ENCODE measurements at places on chromosomes 6 and 20.

DNA sequence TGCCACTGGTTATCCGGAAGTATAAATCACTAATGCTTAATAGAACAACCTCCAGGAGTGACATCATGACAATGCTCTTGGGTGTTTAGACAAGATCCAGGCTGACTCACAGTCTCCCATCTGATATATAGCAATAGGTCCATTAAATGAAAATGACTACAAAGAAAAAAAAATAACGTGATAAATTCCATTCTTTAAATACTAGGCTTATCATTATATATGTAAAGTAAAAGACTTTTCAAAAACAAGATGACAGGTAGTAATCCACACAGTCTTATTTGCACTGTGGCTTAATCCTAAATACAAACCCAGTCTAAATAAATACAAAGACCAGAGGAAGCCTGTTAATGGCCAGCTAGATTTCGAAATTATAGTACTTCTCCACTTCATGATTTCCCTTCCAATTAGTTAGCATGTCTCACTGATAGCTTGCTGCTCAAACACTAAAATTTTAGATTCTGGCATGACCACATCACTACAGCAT is 149.1 kb upstream of the BEND3 start:
- no peak for DNase-seq

DNA sequence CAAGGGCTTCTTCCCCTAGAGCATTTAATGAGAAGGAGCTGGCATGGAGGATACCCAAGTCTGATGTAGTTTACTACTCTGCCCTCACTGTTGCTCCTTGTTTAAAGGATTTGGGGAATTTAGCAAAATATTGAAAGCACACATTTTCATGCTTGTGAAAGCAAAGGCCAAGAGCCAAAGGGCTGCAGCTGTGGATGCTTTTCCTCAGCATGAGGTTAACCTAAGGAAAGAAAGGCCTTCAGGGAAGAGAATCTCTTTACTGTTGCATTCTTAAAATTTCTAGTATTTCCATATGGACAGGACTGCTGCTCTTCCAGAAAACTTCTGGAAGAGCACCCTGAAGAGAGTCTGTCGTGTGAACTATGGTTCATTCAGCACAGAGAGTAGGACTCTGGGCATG is 45.9 kb upstream of the SASH1 start:
- DNase-seq: no peak

- DNase-seq: no peak
Measured at GRCh38 chr6:13604546-13605416, 10.4 kb upstream of the NOL7 start.

DNA sequence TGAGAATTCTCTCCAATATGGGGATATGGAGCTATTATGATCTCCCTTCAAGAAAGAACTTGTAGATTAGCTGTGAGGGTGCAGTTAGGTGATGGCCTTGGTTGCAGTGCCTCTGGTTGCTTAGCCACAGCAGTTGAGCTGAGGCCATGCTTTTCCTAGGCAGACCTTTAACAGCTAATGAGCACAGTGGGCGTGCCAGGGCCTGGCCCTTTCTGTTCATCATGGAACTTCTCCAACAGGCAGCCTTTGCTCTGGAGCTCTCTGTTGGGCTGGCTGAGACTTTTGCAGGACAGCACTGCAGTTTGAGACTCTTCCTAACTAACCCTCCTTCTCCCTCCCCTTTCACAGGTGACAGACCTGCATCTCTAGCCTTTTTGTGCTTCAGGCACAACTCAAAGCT is 39.7 kb upstream of the TMEM170B start:
- no peak for DNase-seq

- DNase-seq: no peak
Measured at GRCh38 chr6:144189351-144189750, 39.0 kb downstream of the STX11 start.

DNA sequence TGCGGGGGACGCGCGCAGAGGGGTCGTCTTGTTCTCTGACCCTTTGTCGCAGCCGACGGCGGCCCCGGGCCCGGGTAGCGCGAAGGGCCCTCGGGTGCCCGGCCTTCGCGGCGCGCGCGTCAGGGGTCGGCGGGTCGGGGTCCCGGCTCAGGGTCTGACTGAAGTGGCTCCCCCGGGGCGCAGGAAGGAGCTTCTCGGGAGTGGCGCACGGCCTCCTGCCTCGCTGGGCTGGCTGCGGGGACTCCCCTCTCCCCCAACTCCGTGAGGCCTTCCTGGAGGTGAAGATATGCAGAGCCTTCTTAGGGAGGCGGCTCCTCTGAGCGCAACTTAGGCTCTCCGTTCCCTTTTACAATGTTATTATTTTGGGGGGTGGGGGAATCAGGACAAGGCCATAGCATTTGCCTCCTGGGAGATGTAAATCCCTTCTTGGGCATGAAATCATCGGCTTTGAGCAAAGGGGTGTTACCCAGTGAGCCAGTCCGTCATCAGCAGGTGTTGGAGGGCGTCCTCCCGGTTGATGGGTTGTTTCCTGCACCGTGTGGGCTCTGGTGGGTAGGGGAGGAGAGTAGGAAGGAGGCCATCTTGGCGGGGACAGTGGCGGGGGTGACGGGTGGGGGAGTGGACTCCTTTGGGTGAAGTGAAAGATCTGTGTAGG is 523 bp downstream of the CDS2 start:
- peak; percentile 19 for DNase-seq

GRCh38 chr20:50686821-50687220 is 4.5 kb downstream of the RIPOR3 start:
- DNase-seq: no peak

DNA sequence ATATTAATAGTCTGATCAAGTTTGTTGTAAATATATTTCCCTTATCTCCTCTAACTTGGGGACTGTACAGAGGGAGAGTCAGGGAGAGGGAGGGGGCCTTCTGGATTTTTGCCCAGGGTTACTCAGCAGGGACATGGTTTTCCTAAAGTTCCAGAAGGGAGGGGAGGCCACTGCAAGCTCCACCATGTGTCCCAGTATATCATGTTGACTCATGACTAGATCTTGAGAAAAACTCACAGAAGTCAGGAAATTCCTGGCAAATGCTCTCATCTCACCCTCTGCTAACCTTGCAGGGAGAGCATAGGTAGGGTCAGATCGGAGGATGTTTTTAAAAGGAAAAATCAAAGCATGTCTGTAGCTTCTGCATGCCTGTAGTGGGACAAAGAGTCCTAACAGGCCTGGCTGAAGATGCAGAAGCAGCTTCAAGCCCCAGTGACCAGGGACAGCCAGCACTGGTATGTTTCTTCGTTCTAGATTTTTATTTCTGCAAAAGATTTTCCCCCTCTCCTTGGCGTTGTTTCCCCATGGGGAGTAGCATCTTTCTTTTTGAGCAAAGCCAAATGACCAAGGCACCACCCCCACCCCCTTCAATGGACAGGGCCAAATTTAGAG is 272.9 kb upstream of the SUPT3H start:
- DNase-seq: no peak

GRCh38 chr6:10736731-10737130 is 10.9 kb upstream of the TMEM14B start:
- DNase-seq: no peak

DNA sequence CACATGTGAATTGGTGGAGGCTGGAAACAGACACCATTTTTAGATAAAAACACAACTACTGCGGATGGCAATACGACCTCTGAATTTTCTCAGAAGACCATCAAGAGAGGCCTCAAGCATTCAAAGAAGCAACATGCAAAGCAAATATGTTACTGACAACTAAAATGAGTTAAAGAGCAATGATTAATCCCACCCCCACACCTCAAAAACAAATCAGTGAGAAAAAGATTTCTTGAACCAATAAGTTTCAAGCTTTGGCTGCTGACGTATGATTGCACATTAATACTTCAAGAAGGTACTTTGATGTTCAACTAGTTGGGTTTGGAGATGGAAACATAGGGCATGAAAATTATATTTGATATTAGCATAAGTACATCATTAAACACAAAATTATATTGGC is 982 bp downstream of the MMUT start:
- no peak for DNase-seq

GRCh38 chr6:160391419-160392116 is 43.4 kb downstream of the SLC22A3 start:
- DNase-seq: no peak

DNA sequence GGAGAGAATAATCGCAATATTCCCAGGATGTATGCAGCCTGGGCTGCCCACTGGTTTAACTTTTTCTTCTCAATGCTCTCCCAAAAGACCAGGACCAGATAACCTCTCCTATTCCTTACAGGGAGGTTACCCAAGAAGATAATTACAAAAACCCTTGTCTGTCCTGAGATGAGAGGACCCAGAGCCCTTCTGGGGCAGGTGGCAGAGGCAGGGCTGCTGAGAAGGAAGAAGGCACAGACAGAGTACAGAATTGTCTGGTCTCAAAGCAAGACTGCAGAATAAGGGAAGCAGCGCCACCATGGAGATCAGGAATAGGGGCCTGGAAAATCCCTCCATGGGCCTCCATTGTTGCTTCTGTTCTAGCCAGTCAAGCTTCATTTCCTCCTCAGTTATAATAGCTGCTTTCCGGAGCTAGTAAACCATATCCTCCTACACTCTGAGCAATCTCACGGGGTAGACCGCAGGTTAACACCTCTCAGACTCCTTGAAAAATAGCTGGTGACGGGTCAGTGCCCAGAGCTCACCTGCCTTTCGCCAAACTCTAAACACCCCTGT is 463 bp upstream of the HLA-DMB start:
- no peak for DNase-seq

GRCh38 chr20:23356203-23356602 is 5.6 kb downstream of the NXT1 start:
- no peak for DNase-seq

GRCh38 chr6:30960907-30961673 is 20.3 kb downstream of the MUCL3 start:
- DNase-seq: no peak

GRCh38 chr20:14778875-14779274 is 441.5 kb upstream of the FLRT3 start:
- DNase-seq: no peak

- no peak for DNase-seq
Measured at GRCh38 chr6:117074672-117075071, 190.7 kb upstream of the VGLL2 start.

- DNase-seq: no peak
Measured at GRCh38 chr20:1941226-1941625, 46.0 kb downstream of the SIRPA start.

DNA sequence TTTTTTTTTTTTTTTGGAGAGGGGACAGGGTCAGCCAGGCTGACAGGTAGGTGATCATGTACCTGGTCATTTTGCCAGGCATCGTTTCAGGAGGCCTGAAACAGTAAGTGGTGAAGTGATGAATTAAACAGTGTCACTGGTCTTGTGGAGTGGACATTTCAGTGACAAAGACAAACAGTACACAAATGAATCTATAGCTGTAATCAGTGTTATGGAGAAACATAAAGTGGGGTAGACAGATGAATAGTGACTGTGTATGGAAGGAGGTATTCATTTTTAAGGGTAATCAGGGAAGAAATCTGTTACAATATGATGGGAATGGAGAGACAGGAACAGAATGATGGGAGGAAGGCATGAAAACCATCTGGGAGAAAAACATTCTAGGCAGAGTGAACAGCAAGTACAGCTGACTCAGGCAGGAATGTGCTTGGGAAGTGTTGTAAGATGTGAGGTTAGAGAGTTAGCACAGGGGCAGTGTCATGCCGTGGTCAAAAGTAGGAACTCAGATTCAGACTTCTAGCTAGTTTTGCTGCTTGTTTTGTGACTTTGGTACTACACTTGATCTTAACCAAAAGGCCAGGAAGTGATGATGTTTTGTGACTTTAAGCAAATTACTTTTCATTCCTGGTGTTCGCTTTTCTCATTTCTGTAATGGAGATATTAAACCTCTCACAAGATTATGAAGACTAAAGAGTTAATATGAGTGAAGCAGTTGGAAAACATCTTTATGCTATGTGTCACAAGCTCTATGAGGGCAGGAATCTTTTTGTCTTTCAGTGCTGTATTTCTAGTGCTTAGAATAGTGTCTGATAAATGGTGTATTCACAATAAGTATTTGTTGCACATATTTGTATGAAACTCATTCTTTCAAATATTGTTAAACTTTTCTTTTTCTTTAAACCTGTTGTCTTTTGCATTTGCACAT is 43.4 kb downstream of the QKI start:
- peak; percentile 43 for DNase-seq

GRCh38 chr6:83884523-83884922 is 25.0 kb downstream of the CYB5R4 start:
- no peak for DNase-seq

GRCh38 chr6:14212020-14212419 is 94.4 kb downstream of the CD83 start:
- DNase-seq: no peak

DNA sequence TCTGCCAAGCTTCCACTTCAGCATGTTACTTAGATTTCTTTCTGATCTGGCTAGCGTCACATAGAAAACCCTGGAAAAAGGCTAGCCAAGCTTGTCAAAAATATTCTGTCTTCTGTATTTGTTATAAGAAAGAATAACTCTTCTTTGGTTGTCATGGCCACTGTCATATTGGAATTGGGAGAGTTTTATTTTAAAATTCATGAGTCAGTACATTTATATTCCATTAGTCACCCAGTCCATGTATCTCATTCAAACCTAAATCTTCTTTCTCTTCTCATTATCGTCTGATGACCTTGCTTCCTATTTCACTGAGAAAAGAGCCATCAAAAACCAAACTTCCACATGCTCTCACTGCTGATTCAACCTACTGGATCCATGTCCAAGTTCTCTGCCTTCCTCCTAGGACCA is 65.7 kb downstream of the EPM2A start:
- DNase-seq: no peak

- DNase-seq: no peak
Measured at GRCh38 chr20:5686384-5687105, 63.7 kb upstream of the SHLD1 start.

DNA sequence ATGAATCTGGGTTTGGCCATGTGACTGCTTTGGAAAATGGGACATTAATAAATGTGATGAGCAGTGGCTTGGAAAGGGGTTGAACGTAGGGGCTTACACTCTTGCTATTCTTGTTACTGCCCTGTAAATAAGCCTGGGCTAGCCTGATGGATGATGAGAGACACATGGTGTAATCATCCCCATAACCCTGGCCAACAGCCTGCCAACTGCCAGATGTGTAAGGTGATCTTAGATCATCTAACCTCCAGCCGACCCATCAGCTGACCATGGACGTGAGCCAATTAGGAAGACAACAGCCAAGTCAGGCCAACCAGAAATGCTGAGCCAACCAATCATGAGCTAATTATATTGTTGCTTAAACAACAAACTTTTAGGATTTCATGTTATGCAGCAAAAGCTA is 25.2 kb downstream of the FBXO30 start:
- no peak for DNase-seq

DNA sequence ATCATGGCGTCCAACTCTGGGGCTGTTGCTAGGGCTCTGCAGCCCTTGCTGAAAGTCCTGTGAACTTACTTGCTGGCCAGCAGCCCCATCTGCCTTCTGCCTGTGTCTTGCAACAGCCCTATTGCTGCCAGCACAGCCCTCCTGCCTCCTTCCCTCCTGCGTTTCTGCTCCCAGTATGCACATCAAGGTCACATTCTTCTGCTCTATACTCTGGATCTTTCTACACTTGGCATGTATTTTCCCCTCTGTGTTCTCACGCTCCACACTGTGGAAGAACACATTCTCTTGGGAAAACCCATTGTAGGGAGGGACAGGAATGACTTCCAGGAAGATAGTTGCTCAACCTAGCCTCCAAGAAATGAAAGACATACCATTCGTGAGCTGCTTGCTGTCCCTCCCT is 80.9 kb upstream of the PHACTR2 start:
- DNase-seq: no peak
